ENCODE measurements at places on chromosomes 6 and 20.

GRCh38 chr6:46642928-46643751 is 9.5 kb downstream of the CYP39A1 start:
- no peak for DNase-seq

DNA sequence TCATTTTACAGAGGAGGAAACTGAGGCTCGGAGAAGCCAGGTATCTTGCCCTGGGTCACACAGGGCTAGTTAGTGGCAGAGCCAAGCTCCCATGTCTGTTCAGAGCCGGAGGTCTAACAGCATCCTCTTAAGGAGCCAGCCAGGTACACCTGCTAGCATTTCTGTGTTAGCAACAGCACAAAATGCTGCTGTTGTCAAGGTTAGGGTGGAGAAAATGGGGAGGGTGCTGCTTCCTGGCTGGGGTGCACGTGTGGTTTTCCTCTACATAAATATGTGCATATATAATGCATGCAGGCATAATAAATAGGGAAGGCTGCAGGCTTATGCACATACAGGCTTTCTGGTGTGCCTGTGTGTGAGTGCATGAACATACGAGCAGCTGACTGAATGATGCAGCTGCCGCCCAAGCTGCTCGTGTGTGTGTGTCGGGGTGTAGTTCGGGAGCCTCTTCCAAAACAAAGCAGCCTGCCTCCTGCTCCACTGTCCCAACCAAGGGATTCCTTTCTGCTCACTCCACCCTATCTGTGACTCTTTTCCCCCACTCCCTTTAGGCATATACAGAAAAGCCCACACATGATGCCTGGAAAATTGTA is 86.6 kb downstream of the CD40 start:
- DNase-seq, result no peak

- no peak for DNase-seq
These were observed 439.0 kb upstream of the JAG1 start for GRCh38 chr20:11112832-11113231.

- no peak for DNase-seq
These were observed 254.1 kb downstream of the PRL start for GRCh38 chr6:22042706-22043105.

DNA sequence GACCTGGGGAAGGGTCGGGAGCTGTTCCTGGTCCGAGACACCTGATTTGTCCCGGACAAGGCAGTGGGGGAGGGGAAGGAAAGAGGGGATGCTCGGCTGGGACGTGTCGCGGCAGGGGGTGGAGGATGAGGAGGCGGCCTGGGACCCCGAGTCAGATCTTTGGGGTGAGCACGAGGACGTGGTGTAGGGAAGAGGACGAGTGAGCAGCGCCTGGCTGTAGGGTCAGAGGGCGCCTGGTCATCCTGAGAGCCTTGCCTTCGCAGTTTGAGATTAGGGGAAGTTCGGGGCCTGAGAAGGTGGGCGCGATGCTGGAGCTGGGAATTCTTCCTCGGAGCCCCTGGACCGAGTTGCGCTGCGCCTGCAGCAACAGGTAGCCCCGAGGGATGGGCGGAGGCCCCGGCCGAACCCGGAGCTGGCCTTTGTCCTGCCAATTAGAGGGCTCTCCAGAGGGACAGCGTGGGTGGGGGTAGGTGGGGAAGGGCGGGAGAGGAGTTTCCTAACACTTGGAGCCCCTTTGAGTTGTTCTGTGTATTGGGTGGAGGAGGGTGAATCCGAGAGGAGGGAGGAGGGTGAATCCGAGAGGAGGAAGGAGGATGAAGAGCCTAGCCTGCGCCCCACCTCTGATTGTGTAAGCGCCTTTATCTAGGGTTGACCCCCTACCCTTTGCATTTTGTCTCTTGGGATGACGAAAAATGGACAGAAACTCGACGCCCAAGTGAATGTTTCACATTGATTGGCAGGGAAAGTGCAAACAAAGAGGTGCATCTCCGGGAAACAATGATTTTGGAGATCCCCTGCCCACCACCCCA is 72.0 kb downstream of the SOX4 start:
- DNase-seq, result no peak

DNA sequence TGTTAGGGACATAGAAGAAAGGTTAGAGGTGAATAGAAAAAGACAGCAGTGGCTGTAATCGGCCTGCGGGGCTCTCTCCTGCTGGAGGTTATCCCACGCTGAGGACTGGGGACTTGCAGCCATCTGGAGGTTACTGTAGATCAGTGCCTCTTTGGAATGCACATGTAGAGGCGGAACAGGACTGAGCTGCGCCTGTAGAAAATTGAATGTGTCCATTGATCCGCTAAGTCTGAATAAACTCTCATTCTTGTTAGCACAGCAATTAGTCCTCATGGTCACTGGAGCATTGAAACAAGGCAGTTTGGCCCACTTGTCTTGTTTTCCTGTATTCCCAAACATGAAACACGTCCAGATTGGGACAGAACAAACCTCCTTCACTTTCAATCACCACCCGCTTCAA is 46.3 kb upstream of the F13A1 start:
- no peak for DNase-seq

- DNase-seq, result no peak
These were observed 206.3 kb upstream of the RAB32 start for GRCh38 chr6:146337376-146337775.

DNA sequence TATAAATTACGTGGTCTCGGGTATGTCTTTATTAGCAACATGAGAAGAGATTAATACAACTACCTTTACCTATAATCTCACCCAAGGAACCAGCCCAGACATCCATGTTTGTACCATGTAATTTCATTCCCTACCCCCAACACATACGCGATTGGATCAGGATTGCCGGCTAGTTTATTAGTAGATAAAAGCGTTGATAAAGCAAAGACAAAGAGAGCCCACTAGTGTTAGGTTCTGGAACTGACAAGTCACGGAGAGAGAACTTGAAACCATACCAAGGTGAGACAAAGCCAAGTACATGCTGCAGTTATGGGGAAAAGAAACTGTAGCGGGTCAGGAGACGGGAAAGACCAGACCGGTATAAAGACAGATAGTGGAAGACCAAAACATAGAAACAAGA is 37.4 kb upstream of the FAM135A start:
- DNase-seq, result no peak

DNA sequence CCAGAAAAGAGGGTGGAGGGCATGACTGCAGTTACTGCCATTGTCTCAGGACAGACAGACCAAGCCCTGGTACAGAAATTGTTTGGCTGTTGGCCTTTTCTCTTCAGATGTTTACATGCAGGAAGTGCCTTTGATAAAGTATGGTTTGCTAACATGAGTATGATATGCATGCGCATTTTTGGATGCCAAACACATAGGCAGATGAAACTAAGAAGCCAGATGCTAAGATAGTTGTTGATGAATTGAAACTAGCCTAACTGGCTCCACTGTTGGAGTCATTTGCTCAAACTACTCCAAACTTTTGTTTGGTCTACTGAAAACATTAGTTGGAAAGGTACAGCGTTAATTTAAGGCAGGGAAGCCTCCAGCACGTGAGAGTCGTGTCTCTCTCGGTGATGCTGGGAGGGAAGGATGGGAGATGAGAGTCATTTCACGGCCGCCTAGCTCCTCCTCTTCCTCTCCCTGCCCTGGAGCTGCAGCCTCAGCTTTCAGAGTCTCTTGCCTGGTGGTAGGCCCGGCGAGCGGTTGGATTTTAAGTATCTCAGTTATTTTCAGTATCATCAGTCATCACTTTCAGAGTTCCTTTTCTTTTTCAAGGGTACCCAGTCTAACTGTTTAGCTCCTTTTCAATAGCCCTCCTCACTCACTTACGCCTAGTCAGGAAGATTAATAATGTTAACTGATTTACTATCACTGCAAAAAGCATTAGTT is 29.7 kb downstream of the RREB1 start:
- peak; percentile 42 for DNase-seq

GRCh38 chr6:168109171-168109570 is 30.2 kb upstream of the FRMD1 start:
- DNase-seq, result no peak

DNA sequence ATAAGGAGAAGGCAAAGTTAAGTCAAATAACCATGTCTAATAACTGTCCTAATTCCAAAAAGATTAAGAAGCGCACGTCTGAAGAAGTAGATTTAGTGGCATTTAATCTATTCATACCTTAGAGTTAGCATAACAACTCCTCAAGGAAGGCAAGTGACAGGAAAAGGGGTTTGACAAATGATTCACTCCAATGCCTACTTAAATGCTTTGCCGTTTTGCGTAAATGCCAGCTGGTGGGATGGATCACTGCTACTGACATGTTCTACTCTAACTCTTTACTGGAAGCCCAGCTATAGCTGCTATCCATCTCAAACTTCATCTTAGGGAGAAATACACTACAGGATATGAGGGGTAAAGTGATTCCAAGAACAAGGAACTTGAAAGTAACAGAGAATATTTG is 347.3 kb upstream of the RUNX2 start:
- DNase-seq, result no peak

- DNase-seq, result no peak
These were observed 4.8 kb upstream of the TUBB2B start for GRCh38 chr6:3232017-3232945.

- DNase-seq, result no peak
These were observed 15.4 kb downstream of the PTK7 start for GRCh38 chr6:43091436-43091991.

DNA sequence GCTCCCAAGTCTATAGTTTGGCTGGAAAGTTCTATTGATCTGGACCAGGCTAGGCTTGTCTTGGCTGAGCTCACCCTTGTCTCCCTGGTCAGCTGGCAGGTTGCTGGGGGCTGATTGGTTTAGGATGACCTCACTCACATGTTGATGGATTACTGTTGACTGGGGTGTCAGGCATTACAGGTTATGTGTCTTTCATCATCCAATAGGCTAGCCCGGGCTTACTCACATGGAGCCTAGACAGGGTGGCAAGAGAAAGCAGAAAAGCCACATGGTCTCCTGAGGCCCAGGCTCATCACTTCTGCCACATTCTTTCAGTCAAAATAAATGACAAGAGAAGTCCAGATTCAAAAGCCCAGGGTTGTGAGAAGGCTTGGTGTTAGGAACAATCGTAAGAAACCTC is 103.5 kb downstream of the BFSP1 start:
- DNase-seq, result no peak

DNA sequence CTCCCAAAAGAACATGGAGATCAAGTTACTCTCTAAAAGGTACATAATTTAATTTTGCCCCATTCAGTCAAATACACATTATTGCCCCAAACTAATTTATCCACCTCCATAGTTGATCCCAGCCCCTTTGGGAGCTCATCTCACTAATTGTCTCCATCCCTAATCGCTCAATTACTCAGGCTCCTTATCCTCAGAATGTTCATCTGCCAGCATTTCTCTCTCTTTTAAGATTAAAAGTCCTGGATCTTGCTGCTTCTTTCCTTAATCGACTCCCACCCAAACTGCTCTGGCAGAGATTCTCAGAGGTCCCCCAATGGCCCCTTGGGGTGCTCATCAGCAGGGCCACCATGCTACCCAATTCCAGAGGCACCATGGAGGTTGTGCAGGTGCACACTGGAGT is 18.4 kb upstream of the NNAT start:
- DNase-seq, result no peak

- DNase-seq, result no peak
These were observed 179.2 kb downstream of the PREX1 start for GRCh38 chr20:48648482-48649051.

DNA sequence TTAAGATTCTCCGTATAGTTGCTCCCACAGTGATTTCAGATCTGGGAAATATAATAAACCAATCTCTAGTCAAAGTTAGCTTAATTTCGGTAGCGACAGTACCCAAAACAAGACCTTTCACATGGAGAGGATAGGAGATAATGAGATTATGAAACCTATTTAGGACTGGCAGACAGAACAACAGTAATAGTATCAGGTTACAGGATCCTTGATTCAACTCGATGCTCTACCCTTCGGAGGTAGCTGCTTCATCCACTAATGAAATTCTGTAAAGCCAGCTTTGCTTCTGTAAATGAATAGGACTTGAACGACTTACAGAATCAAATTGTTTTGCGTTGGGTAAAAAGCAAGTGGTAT is 534 bp upstream of the AKIRIN2 start:
- DNase-seq, result no peak

GRCh38 chr6:89187504-89187903 is 29.7 kb downstream of the GABRR1 start:
- no peak for DNase-seq

- no peak for DNase-seq
These were observed 78.9 kb upstream of the BEND6 start for GRCh38 chr6:56875961-56876360.

DNA sequence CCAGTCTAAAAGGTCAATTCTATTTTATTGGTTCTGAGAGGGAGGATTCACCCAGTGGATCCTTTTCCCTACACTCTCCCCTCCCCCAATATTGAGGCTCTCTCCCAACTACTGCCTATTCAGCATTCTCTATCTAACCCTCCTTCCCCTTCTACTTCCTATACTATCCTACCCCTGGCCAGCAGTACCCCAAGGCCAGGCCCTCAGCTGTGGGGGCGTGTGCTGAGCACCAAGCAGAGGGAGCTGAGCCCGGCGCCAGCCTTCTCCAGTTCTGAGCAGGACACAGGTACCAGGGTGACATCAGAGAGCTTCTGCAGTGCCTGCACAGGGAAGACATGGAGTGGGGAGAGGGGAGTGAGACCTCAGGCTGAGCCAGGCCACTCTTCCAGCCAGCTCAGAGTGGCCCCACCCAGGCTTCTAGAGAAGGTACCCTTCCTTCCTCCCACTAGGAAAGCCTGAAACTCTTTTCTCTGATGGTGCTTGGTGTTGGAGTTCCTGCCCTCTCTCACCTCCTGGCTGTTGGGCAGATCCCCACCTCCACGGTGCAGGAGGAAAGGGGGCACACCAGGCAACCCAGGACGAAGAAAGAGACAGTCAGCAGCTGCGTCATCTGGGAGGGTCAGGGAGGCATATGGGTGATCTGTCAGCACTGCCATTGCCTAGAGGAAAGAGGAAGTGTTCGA is 1.9 kb downstream of the DDAH2 start:
- no peak for DNase-seq

- no peak for DNase-seq
These were observed 184.2 kb upstream of the RALGAPA2 start for GRCh38 chr20:20896606-20897005.

DNA sequence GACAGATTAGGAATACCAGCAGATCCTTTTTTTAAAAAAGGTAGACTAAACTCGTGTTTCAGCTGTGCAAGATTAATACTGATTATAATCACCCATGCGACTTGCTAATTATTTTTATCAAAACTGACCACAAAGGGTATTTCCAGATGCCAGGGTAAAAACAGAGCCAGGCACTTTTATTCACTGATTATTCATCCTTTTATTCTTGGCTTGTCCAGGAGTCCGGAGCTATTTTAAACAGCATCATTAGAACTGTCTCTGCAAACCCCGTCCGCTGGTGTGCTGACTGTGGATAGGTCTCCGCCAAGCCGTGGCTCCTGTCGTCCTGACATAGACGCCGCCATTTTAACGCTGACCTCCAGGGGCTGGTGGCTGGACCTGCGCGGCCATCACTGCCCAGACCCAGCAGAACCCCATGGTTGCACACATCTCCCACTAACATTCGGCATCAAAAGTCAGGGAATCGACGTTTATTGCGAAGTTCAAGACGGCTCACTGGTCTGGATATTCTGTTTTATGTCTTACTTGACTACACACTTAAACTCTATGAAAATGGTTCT is 364.8 kb downstream of the THBS2 start:
- DNase-seq, result no peak

- DNase-seq, result no peak
These were observed 145.6 kb upstream of the ESR1 start for GRCh38 chr6:151661928-151662327.

- DNase-seq, result no peak
These were observed 24.6 kb upstream of the CTNNBL1 start for GRCh38 chr20:37669062-37669772.

GRCh38 chr20:10430000-10430466 is 4.0 kb downstream of the MKKS start:
- DNase-seq, result no peak
